Stimulated activated CD4-positive, alpha-beta T cell treated with anti-CD3 and anti-CD28 coated beads, TNF-alpha, amount 100 ng/mL, for 48 hours (primary cell): ENCODE measurements at places on chromosomes 2 and 18.
A peak's percentile ranks its signal among the peaks of the same experiment; 100 is the strongest.

DNA sequence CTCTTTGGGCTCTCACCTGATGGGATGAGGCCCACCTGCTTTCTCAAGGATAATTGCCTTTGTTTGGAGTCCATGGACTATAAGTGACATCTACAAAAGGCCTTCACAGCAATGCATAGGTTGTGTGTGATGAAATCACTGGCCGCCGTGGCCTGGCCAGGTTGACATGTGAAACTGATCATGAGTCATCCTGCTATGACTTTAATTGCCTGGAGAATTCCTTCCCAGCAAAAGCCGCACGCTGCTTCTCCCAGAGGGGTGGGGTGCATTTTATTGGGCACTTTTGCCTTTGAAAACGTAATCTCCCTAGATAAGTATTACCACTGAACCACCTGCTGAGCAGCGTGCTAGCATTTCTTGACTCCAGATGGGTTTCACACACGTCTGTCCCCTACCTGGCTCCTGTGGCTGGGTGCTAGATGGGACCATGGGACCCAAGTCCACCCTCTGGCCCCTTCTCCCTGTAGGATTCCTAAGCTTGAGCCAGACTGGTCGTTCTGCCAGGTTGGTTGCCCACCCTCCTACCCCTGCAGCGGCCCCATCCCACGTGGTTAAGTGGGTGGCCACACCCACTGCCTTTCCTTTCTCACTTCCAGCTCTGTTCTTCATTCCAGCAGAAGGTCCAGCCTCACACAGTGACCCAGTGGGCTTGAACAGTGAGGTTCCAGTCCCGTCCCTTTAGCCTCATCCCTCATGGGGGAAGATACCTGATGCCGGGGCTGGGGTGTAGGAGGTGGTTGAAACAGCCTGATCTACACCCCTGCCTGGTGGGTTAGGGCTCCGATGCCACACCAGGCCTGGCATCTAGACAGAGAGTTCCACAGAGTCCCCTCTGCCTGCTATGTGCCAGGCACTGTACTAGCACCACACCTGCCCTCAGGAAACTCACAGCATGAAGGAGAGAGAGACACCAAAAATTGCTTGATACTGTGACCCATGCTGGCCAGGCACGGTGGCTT is 89.6 kb downstream of the GBX2 start:
- no peak for DNase-seq

DNA sequence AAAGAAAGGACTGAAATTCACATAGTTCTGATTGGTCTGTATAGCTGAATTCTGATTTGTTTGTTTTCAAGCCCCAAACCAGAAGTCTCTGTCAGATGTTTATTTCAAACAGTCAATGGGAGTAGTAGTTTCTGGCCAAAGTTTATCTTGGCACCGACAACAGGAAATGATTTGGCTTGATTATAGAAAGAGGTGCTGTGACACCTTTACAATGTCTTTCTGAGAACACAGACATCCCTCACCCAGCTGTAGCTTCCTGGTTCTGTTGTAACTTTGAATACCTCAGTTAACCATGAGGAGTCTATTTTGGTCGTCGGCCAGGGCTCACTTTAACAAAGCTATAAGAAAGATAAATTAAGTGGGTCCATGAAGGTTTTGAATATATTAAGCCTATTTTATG is 545.0 kb upstream of the ZNF804A start:
- DNase-seq: no peak

- no peak for DNase-seq
These were observed 9.6 kb downstream of the PCARE start for GRCh38 chr2:29064746-29065067.

DNA sequence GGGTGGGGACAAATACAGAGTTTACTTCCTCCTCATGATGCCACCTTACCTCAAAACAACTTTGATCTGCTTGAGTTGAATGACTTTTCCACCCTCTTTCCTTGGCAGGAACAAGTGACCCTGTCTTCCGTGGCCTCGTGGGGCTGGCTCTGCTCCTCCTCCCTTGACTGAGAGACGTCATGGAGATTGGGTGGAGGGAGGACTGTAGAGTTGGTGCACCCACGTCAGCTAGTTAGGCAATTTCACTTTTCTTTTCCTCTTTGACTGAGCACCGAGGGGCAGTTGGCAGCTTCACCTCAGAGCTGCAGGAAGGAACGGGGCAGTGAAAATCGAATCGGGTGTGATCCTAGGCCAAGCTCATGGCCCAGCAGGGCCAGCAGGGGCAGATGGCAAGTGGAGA is at the start of gene SP140:
Gene SP140, plus strand, starts transcription at position 251 of the 400 bp plus-strand sequence. Its CDS starts 109 bp downstream, at position 360.
- peak; percentile 62 for DNase-seq

DNA sequence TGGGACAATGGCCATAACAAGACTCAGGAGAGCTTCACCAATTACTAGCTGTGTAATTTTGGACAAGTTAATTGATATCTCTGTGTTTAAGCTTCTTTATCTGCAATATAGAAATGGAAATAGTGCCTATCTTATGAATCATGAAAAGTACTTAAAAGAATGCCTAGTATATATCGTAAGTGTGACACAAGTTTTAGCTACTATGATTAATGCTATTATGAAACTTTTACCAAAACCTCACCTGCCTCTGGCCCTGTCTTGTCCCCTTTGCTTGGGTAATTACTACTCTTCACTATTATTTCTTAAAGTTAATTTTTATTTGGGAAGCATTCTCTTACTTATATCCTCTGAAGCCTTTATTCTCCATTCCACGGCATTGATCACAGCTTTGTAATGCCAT is 75.0 kb upstream of the NETO1 start:
- DNase-seq: no peak

- DNase-seq: peak; percentile 41
These were observed 1.0 kb downstream of the CXCR4 start for GRCh38 chr2:136116813-136117390.

DNA sequence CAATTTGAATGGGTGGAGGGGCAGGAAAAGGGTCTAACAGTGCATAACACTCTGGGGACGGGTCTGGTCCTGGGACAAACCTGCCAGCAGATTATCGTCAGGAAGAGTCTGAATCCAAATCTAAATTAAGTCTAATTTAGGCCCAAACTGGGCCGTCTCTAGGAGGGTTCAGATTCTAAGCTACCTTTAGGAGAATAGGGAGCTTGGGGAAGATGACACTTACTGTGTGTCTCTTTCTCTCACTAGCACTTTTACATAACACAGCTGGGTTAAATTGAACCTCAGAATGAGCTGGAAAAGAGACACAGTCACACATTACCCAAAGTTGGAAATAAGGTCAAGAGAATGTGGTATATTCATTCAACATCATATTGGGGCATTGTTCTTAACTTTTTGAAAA is 228.8 kb downstream of the KCNH7 start:
- DNase-seq: no peak

GRCh38 chr18:62325806-62326645 is 916 bp downstream of the TNFRSF11A start:
- DNase-seq: no peak

GRCh38 chr2:28413899-28414295 is 21.2 kb downstream of the FOSL2 start:
- DNase-seq: no peak

- no peak for DNase-seq
These were observed 25.0 kb downstream of the CELF4 start for GRCh38 chr18:37540424-37541138.

DNA sequence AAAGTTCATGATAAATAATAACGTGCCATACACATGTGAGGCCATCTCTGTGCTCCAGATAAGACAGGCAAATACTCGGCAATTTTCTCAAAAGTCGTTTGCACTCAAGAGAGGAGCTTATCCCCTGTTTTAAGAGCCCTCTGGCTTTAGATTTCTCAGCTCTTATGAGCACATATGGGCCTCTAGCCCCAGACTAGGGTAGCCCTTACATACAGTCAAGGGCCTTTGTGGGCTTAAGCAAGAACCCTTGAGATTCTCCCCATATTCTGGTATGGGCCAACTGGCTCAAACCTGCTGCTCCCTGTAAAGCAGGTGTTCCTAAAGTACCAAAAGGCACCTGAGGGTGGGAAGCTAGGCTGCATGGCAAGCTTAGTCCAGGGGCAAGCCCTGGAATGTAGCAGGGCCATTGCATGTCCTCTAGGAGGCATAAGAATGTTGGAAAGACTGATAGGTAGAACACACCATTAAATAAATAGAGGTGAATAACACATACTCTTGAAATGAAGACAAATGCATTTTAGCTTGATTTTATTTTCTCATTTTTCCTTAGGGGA is 66.1 kb downstream of the FASTKD2 start:
- no peak for DNase-seq

DNA sequence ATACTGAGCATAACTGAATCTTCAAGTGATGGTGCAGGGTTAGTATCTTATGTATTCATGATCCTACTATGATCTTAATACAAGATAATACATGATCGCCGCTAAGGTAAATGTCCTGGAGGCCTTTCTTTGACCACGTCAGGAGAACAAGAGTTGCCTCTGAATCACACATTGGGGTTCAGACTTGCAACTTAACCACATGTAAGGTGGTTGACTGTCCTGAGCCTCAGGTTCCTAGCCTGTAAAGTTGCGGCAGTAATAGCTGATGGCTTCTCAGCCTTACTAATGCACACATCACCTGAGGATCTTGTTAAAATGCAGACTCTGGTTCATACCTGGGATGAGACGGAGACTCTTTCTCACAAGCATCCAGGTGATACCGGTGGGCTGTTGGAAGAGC is 112.5 kb downstream of the MGAT5 start:
- no peak for DNase-seq

GRCh38 chr2:67604360-67604759 is 207.2 kb downstream of the ETAA1 start:
- DNase-seq: no peak

- DNase-seq: no peak
These were observed 12.3 kb upstream of the SETBP1 start for GRCh38 chr18:44668270-44668975.

DNA sequence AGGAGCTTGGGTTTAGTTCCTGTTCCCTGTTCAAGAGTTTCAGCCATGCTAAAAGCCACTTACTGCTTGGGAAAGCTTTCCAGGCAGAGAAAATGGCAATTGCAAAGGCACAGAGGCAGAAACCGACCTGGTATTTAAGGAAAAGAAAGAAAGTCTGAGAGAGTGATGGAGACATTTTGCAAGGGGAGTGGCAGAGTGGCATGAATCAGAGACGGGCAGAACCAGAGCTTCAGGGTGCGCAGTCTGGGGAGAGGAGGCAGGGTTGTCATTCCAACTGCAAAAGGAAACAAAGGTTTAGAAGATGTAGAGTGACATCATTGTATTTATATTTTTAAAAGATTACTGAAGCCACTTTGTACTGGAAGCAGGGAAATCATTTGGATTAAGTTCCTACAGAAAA is 14.9 kb upstream of the GNAL start:
- no peak for DNase-seq

GRCh38 chr2:216426938-216427337 is 14.7 kb downstream of the SMARCAL1 start:
- no peak for DNase-seq

DNA sequence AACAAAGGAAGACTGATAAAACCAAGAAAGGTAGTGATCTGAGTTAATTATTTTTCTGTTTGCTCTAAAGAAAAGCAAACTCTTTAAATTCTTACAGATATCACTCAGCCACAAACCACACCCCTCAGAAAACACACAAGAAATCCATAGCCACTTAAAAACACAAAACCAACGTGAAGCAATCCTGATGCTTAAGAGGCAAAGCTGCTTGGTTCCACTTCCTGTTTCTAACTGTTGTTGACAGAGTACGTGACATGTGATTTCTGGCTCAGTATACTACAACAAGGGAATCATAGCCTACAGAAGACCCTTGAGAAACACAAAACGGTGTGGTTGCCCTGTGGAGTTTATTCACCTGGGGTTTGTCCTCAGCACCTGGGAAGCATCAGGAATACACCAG is 240.9 kb upstream of the APCDD1 start:
- no peak for DNase-seq

GRCh38 chr2:108390340-108390739 is 12.6 kb downstream of the SULT1C4 start:
- DNase-seq: no peak

DNA sequence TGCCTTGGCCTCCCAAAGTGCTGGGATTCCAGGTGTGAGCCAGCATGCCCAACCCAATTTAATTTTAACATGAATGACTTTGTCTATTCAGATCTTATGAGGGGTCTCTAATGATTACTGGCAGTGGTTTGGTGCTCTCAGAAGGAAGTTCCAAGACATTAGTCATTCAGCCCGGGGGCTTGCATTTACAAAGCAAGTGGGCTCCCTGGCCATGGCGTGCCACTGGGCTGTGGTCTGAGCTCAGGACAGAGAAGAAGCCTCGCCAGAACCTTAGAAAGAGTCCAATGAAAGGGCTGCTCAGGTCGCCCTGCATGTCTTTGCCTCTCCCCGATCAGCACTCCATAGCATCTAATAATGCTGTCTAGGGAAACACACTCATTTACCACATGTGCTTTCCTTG is 182.6 kb upstream of the CHAC2 start:
- no peak for DNase-seq

- DNase-seq: no peak
These were observed 89.4 kb upstream of the FHL2 start for GRCh38 chr2:105488285-105488684.

- DNase-seq: no peak
These were observed 18.7 kb downstream of the C18orf63 start for GRCh38 chr18:74334242-74334893.

GRCh38 chr2:236855866-236856847 is 229.5 kb upstream of the COPS8 start:
- DNase-seq: no peak

- DNase-seq: no peak
These were observed 13.8 kb upstream of the ZFP36L2 start for GRCh38 chr2:43239981-43240765.

- peak; percentile 72 for DNase-seq
These were observed 187.4 kb downstream of the ZEB2 start for GRCh38 chr2:144332356-144333142.

GRCh38 chr2:202773301-202773973 is 98.1 kb downstream of the ICA1L start:
- DNase-seq: no peak

- no peak for DNase-seq
These were observed 26.8 kb downstream of the STAMBP start for GRCh38 chr2:73855526-73855925.

DNA sequence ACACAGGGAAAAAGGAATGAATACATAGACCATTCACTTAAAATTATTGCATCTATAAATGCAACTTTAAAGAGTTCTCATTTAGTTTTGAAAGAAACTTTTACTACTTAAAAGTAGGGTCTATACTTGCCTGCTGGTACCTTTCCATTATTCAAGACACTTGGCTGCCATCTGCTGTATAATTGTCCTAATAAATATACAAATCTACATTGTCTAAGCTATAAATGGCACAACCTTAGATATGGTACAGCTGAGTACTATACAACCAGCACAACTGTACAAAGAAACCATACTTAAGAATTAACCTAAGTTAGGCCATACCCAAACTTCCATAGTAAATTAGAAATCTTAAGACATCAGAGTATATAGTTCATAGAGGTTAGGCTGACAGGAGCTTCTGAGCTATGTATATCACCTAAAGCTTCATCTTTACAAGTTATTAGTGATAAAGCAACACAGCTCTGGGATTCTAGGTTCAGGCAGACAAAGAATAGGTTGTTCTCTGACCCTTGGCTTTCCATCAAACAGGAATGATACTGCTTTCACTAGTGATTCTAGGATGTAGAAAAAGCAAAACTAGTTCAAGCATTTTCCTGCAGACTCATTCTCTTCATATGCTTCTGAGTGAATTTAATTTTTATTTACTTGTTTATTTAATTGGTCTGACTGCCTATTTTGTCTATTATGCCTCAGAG is 22.1 kb downstream of the EXOC6B start:
- no peak for DNase-seq
